Choroid plexus epithelial cell (primary cell): ENCODE measurements at places on chromosomes 7 and 10.

- DNase-seq = peak; percentile 84
These were observed 150.4 kb downstream of the MAD1L1 start for GRCh38 chr7:2082139-2082998.

DNA sequence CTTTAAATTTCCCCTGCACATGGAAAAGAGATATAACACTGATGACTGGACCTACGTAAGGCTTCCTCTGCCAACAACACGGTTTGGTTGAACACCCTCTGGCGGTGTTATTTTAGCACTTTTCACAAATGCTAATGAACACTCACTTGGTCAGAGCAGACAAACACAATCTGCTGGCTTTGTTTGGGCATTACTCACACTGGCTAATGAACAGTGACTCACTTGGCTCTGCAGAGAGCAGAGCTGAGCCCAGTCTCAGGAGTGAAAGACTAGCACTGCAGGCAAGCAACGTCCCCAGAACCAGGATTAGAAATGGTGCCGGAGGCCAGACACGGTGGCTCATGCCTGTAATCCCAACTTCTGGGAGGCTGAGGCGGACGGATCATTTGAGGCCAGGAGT lies 430.8 kb downstream of the PLXNA4 start:
- peak; percentile 43 for DNase-seq

- DNase-seq = no peak
These were observed 3.5 kb downstream of the LOXL4 start for GRCh38 chr10:98264378-98265065.

DNA sequence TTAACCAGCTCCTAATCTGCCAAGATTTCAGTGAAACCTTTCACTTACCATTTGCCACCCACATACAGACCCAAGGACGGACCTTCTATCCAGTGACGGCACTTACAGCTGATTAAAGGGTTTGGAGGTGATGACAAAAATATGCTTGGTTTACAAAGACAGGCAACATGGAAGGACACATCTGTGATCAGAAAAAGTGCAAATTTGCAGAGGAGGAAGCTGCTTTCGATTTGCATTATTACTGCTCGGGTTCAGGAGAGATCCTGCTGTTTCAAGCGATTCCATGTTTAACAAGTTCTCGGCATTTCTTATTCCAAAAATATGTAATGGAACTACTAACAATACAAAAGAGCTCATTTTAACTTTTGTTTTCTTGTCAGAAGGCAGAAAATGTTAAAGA lies 109.0 kb downstream of the JAZF1 start:
- no peak for DNase-seq

DNA sequence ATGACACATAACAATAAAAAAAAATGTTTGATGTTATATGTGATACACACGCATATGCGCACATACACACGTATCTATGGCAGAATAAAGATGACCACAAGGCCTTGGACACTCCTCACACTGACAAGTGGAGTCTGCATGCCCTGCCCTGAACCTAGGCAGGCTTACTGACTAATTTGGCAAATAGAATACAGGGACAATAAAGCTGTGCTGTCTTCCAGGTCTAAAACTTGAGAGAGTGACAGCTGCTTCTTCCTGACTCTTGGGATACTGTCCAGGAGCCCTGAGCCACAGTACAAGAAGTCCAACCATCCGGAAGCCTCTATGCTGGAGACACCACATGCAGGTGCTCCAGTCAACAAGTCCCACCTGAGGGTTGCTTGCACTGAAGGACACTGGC lies 20.3 kb downstream of the PARD3 start:
- no peak for DNase-seq

DNA sequence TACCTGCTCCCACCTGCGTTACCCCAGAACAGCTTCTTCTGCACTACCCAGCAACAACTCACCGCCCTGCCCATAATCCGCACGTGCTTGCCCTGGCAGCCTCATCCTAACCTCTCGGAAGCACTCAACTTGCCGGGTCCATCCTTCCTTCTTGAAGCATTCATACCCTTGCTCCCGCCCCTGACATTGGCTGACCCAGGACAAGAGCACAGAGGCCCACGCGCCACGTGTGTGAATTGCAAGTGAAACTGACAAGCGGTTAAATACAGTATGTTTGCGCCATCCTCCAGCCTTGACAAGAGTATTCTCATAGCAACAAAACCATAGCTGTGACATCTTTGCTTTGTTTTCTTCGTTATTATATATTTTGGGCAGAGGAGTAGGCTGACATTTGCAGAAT lies 10.9 kb upstream of the OCM start:
- no peak for DNase-seq

- DNase-seq = no peak
These were observed 45.0 kb upstream of the DIP2C start for GRCh38 chr10:734481-734880.

DNA sequence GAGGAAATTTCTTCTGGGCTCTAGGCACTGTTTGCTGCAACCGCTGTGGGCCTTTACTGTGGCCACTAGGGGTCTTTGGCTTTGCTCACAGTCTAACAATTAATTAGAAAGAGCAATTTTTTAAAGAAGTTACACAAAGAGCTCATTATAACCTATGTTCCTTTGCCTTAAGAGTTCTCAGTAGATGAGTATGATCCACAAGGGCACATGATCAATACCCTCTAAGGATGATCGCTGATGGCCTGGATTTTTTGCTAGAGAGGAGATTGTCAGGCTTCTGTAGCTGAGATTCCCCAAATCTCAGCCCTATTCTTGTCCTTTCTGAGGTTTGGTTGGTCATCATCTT lies 80.8 kb upstream of the RHOBTB1 start:
- peak; percentile 48 for DNase-seq

DNA sequence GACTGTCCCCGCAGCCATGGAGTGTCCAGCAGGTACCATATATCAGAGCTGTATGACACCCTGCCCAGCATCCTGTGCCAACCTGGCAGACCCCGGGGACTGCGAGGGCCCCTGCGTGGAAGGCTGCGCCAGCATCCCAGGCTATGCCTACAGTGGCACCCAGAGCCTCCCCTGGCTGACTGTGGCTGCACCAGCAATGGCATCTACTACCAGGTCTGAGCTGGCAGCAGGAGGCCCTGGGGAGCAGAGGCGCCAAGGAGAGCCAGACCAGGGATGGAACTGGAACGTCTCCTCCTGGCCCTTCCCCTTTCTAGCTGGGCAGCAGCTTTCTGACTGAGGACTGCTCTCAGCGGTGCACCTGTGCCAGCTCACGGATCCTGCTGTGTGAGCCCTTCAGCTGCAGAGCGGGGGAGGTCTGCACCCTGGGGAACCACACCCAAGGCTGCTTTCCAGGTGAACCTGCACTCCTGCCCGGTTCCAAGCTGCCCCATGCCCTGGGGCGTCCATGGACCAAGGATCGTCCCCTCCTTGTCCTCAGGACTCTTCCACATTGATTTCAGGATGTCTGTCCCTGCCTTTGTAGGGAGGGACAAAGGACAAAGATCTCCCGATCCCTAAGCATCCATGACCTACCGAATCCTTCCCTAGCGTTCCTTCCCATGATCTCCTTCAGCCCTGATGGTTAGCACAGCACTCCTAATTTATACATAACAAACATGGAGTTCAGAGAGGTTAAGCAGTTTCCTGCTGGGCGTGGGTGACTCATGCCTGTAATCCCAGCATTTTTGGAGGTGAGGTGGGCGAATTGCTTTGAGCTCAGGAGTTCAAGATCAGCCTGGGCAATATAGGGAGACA lies 33.3 kb downstream of the EPHB4 start:
- DNase-seq = peak; percentile 43
